ENCODE measurements at places on chromosomes 13 and 19.
A peak's percentile ranks its signal among the peaks of the same experiment; 100 is the strongest.

GRCh38 chr13:38385153-38385891, 35.7 kb downstream of the UFM1 start:
- DNase-seq: peak; percentile 70

DNA sequence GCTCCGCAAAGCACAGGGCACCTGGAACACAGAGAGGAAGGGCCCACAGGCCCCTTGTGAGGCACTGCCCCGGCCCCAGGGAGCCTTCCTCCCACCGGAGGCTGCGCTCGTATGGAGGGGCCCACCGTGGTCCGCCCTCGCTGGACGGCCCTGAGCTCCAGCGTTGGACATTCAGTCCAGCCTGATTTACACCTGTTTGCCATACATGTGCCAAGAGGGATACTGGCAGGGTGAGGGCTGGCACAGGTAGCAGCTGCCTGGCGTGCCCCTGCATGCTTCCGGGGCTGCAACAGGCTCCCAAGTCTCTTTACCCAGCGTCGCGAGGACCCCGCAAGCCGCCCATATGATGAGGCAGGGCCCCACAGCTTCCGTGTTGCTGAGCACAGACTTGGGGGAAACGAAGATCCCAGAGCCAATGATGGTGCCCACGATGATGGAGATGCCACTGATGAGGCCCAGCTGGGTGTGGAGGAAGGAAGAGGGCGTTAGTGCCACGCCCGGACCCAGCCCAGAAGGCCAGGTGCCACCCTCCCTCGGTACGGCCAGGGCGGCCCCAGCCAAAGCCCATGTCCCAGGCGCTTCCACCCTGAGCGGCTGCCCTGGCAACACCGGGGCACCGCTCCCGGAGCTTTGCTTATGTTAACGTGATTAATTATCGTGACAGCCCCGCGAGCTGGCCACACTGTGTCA, 5.1 kb downstream of the SLC7A9 start:
- DNase-seq: no peak

- DNase-seq: no peak
Measured at GRCh38 chr19:46935066-46935663, 74.4 kb downstream of the ARHGAP35 start.

DNA sequence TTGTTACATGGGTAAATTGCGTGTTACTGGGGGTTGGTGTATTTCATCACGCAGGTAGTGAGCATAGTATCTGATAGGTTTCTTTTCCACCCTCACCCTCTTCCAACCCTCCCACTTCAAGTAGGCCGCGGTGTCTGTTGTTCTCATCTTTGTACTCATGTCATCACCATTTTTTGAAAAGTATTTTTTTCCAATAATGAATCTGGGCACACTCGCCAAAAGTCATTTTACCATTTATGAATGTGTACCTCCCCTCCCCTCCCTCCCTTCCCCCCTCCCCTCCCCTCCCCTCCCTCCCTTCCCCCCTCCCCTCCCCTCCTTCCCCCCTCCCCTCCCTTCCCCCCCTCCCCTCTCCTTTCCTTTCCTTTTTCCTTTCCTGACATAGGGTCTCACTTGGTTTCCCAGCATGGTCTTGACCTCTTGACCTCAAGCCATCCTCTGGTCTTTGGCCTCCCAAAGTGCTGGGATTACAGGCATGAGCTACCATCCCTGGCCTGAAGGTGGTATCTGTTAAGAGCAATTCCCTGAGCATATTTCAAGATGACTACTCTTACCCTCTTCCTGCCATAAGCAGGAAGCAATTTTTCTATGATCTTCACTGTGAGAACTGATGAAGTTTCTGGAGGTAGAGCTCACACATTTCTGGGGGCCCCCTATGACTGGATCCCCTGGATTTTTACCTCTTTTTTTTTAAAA, 15.7 kb downstream of the ZNF627 start:
- no peak for DNase-seq

GRCh38 chr19:33628921-33629825, 7.4 kb downstream of the CHST8 start:
- no peak for DNase-seq

GRCh38 chr13:49571299-49572240, 13.8 kb downstream of the RCBTB1 start:
- no peak for DNase-seq

- no peak for DNase-seq
Measured at GRCh38 chr19:3977242-3978143, 6.6 kb upstream of the DAPK3 start.

DNA sequence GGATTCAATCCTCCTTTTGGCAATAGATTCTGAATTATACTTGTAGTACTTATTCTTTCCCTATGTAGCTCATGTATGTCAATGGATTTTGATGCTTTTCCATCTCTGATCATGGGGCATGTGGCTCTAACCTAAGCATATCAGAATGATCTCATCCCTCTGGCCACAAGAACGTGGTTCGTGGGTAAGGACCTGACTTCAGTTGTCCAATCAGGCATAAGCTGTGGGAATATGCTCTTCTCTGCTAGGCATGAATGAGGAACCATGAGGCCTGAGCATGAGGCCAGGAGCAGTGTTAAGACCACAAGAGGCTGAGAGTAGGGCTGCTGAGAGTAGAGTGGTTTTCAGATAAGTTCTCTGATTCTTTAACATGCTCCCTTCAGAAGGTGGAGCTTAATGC, 292.4 kb upstream of the TSHZ3 start:
- DNase-seq: no peak
